EL (cell line): ENCODE measurements at places on chromosomes 7 and 10.
A peak's percentile ranks its signal among the peaks of the same experiment; 100 is the strongest.

DNA sequence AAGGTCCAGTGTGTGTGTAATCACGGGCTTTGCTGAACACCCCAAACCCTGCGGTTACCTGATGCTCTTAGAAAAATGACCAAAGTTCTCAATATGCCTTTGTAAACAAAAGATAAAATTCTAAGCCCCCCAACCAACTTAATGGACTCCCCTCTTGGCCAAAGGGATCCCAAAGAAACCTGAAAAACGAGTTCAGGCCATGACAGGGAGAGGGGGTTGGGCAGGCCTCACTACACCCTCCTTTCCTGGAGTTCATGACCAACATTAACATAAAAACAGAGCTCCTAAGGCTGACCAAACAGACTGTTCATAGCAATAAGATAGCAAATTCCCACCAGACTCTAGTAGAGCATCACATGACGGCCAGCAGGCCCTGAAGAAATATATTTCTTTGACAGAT lies 3.0 kb upstream of the VIPR2 start:
- no peak for DNase-seq

DNA sequence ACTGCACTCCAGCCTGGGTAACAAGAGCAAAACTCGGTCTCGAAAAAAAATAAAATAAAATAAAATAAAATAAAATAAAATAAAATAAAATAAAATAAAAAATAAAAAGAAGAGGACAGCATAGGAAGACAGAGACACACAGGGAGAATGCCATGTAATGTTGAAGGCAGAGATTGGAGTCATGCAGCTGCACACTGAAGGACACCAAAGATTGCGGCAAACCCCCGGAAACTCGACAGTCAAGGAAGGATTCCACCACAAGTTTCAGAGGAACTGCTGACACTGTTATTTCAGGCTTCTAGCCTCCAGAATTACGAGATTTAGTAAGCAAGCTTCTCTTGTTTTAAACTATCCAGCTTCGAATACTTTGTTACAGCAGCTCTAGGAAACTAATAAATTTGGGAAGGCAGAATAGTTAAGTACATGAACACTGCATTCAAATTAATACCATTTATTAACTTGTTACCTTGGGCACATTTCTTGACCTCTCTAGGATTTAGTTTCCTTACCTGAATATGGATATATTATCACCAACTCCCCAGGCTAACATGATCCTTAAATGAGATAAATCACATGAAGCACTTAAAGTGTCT lies 9.5 kb downstream of the CPED1 start:
- DNase-seq = no peak

- DNase-seq = peak; percentile 25
These were observed 182.4 kb downstream of the CCDC3 start for GRCh38 chr10:12819071-12819470.

GRCh38 chr7:142709921-142710320 lies 39.4 kb upstream of the PRSS1 start:
- no peak for DNase-seq

GRCh38 chr10:81957976-81958375 lies 83.0 kb downstream of the NRG3 start:
- no peak for DNase-seq

DNA sequence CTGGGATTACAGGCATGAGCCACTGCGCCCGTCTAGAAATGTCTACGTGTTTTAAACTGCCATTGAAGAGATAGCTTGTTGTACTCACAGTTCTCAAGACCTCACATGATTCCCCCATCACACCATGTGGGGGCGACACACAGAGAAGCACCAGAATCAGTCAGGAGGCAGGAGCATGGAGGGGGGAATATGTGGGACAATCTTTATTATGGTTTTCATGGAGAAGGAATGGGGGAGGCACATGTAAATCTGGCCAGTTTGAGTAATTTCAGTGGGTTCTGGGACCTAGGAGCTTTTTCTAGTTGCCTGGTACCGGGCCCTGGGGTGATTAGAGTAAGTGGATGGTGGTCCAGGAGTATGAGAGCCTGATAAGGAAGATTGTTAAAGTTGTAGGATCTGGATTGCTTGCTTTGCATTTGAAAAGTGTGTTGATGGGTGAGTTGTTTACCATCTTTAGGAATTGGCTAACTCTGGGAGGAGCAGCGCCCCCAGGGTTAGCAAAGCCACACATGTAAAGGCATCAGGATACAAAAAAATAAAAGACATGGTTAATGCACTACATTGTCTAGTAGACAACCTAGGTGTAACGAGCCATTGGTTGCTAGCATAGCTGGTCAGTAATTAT lies 85.4 kb upstream of the SLC13A1 start:
- DNase-seq = no peak

GRCh38 chr7:133575726-133576440 lies 323.0 kb downstream of the EXOC4 start:
- no peak for DNase-seq

GRCh38 chr7:2934211-2934731 lies 90.2 kb upstream of the GNA12 start:
- peak; percentile 28 for DNase-seq

DNA sequence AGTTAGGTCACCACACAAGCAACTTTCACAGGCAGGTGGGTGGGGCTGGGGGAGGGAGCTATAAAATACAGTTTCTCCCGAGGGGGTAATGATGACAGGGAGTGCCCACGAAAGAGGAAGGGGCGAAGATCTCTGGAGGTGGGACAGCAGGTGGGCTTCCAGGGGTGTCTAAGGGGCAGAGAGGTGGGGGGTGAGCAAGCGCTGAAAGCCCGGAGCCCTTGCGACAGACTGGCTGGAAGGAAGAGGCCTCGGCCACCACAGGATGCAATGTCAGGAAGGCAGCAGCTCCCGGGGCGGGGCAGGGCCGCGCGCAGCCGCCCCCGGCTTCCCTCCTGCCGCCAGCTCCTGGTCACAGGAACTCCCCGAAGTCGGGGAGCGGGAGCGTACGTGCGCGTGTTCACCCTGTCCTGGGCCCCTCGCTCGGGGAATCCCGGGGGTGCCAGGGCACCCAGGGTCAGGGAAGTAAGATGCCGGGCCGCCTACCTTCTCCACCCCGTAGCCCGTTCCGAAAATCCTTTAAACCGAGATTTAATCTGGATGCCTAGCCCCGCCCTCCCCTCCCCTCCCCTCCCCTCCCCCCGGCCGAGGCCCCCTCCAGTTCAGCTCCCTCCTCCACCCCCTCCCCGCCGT lies 105.2 kb upstream of the PPIF start:
- DNase-seq = peak; percentile 74

- no peak for DNase-seq
These were observed 103.9 kb downstream of the GATA3 start for GRCh38 chr10:8158193-8159071.

DNA sequence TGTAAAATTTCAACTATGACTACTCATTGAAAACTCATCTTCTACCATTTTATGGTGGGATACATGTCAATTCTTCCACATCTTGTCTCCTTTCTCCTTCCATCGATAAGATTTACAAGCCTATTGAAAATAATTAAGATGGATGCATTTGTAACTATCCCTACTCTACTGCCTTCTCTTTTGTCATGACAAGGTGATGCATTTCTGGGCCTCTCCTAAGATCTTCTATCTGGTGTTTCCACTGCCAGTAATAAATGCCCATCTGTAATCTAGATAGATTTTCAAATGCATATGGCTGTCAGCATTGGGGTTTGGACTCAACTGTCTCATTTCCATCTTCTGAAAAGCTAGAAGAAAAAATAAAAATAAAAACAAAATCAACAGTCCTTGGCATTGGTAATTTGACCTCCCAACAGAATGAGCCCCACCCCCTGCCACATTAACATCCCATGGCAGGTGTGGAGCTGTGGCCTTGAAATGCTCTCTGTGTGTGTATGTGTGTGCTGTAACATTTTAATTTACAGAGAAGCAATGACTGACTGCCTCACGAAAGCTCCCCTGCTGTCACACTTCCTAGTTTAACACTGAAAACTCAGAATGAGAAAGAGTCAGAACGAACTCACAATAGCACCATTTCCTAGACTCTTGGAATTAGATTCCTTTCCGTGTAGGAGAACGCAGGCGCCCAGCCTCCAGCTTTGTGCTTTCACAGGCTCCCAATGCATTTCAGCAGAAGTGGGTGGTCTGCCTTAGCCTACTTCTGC lies 74.2 kb downstream of the RHOBTB1 start:
- no peak for DNase-seq

- DNase-seq = no peak
These were observed 1.2 kb downstream of the CFTR start for GRCh38 chr7:117480978-117481377.

DNA sequence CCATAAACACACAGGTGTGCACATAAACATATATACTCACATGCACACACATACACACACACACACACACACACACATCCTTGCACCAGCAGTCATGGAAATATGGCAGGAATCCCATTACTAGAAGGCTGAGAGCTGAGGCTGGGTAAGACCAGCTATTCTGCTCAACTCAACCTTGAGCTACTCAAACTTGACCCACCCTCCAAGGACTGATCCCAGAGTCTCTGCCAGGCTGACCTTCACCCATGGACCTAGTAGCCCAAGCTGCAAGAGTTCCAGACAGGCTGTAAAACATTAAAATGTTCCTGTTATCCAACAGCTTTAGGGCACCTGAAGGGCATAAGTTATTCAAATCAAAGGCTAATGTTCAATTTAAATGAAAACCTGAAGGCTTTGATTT lies 134.6 kb downstream of the FRMD4A start:
- no peak for DNase-seq

- peak; percentile 31 for DNase-seq
These were observed 53.7 kb upstream of the KDM7A start for GRCh38 chr7:140230516-140230860.

DNA sequence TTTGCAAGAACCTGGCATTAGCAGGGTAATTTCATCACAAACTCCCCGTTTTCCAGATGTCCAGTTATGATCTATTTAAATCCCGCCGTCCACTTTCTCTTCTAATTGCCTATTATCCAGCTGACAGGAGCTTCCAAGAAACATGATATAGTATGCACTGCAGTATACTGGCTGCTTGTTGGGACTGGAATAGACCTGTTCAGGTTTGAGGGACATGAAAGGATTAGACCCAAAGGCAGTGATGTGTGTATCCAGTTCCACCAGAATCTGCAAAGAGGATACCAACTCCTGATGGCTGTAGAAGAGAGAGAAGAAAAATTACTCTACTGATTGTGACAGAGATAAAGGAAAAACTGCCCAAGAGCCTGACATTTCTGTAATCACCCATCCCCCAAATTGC lies 8.9 kb downstream of the MSS51 start:
- DNase-seq = no peak

- peak; percentile 33 for DNase-seq
These were observed 55.6 kb upstream of the ARID5B start for GRCh38 chr10:61845950-61846268.

DNA sequence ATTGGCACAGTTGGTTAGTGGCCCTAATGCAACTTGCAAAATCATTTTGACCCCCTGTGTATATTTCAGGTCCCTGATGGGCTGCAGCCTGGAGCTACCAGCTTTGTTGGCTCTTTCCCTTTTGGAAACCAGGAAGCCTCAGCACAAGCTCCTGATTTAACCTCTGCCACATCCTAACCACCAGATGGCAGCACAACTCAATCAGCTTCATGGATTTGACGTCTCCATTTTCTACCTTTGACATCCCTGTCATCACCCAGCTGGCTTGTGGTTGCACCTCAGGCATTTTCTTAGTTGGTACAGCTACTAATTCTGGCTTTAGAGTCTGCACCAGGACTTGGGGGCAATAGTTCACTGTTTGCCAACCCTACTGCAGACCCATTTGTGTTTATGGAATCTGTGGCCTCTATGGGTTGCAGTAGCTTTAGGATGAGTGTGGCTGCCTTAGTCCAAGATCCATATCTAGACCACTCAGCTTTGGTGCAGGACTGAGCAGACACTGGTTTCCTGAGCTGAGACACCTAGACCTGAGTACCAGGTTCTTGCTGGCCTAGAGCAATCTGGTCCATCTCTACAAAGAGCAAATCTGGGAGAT lies 456.2 kb downstream of the REEP3 start:
- peak; percentile 31 for DNase-seq

GRCh38 chr10:105291571-105291970 lies 650.5 kb downstream of the SORCS3 start:
- DNase-seq = no peak

DNA sequence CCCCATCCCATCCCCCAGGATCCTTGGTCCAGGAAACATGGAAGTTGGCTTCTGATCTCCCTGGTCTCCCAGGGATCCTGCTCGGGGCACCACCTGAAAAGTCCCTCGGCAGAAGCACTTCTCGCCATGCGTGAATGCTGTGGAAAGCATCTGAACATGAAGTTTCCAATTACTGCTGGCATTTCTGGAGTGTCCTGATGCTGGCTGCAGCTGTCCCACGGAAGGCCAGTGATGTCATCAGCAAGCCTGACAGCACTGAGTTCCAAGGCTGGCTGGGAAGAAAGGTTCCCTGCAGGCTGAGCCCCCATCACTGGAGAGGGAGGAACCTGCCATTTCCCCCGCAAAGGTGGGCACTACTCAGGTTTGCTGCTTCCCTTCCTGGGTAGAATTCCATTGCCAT lies 71.4 kb downstream of the KCNMA1 start:
- peak; percentile 31 for DNase-seq

DNA sequence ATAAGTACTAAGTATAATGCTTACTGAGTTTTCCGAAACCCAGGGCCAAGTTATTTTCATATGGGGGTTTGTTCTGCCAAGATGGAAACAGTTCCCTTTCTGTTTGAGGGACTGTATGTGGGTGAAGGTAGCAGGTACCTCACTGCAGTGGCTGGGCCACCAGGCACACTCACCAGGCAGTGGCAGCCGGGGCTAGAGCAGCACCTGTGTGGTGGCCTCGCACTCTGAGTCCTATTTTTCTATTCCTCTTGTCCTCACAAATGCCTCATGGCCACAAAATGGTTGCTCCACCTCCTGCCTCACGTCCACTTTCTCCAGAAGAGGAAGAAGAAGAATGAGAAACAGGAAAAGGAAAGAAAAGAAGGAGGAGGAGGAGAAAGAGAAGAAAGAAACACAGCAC lies 167.3 kb upstream of the SHH start:
- no peak for DNase-seq

- DNase-seq = no peak
These were observed at the start of gene FOXP2 for GRCh38 chr7:114414156-114415063. TSS of gene FOXP2 (plus strand) at chr7:114414815. CDS start at chr7:114426512, 11,697 bp downstream.

- DNase-seq = no peak
These were observed 104.8 kb downstream of the AUTS2 start for GRCh38 chr7:69703099-69703498.

DNA sequence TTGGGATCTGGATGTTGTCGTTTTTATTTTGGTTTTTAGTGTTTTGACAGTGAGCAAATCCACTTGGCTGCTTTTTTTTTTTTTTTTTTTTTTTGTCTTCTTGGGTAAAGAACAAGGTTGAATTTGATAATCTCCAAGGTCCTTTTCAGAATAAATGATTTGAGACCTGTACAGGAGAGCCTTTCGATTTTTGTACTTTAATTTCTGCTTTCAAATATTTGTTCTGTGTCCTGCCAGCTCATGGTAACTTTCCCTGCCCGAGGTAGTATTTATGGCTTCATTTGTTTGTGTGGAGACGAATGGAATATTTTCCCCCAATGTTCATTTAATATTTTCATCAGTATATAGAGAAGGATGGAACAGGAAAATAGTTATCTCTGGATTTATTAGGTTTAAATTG lies 19.9 kb downstream of the WAC start:
- DNase-seq = no peak
